H4 (cell line): ENCODE measurements at places on chromosomes 6 and 20.

DNA sequence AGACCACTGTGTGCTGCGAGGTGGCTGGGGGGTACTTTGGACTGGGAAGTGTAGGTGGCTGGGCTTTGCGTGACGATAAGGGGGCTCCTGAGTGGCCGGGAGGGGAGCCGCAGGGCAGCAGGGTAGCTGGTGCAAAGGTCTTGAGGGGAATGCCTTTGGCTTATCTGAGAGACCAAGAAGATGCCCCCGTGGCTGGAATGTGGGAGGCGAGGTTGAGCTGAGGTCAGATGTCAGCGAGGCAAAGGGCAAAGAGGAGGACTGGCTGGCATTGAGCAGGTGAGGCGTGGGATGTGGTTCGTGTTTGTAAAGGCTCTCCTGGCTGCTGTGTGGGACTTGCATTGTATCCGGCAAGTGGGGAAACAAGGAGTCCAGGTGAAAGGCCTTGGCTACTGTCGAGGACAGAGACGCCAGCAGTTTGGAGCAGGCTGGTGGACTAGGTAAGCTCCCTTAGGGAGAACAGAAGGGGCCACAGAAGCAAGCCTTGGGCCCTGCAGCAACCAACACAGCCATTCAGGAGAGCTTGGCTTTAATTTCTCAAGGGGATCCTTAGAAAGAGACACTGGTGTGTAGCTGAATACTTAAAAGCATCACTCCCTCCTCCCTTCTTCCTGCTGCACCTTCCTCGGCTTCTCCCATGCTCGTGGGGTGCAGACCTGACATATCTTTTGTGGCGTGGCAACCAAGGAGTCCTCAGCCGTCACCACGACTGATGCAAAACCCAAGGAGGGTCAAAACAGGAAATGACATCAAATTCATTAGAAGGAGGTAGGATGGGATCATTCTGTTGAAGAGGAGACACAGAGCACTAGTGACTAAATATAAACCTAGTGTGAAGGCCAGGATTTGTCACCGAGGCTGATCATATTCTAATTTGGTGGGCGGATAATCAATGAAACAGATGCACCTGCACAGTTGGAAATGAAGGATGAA is 53.5 kb upstream of the ERVFRD-1 start:
- DNase-seq = no peak

- DNase-seq = peak; percentile 82
Observed at GRCh38 chr6:33983109-33983716, 162.7 kb downstream of the GRM4 start.

DNA sequence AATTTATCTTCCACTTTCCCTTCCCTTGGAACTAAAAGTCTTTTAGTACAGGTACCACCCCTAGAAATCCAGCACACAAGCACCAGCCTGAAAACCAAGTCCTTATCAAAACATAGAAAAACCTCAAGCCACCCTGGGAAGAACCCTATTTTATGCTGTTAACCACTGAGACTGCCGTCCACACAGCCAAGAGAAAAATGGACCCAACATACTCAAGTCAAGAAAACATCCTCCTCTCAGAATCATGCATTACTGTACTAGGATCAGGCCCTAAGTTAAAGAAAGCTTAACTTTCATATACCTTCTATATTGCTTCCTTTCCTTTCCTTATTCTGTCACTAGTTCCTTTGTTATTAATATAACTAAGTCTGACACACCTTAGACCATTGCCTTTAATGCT is 16.9 kb upstream of the GOPC start:
- DNase-seq = no peak

GRCh38 chr6:100657678-100658330 is 193.1 kb upstream of the SIM1 start:
- DNase-seq = peak; percentile 10

DNA sequence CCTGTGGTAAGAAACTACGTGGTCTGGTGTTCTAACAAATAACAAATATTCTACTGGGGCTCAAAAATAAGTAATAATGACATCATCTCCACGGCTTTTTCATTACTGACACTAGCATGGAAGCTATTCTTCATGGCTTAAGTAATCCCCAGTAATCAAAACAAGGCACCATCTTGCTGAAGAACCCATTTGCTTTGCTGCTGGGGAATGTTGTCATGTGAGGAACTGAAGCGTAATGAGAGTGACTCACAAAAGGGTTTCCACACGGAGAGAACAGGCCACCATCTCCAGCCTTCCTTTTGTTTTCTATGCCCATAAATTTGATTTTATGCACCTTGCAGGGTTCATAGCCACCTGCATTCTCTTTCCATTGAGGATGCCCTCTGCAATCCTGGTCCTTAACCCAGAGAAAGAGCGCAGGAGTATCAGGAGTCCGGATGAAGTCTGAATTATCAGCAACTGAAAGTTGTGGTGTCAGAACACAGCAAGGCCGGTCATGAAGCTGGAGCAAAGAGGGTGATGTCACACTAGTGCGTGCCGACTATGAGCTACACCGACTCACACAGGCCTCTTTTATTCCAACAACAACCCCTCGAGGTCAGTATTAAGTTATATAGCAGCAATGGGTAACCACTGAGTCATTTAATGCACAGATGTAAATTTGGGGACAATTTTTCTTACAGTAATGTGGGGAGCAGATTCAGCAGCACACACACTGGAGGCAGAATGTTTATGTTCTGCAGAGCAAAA is 173.7 kb upstream of the SSTR4 start:
- DNase-seq = peak; percentile 68

GRCh38 chr6:111478064-111478476 is 4.9 kb downstream of the REV3L start:
- DNase-seq = no peak

DNA sequence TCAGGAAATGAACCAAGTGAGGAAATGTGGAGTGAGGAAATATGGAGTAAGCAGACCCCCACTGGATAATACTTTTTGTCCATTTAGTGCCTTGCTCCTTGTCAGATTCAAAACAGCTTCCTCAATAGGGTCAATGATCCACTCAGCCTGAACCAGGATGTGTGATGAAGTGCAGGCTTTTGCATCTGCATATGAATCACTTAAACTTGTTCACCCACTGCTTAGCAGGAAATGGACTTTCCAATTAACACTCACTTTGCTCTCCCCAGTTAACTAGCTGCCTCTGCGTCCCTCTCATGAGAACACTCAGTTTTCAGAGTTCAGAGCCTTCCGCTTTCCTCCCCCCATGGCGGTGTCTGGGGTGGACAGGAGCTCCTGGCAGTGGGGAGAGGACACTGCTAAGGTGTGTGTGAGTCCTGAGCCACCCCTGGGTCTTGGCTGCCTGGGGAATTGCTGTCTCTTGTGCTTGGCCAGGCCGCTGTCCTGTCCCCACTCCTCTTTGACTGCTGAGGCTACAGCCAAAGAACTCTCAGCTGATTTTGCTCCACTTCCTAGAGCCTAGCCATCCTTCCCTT is 621.8 kb downstream of the CDH26 start:
- DNase-seq = no peak

DNA sequence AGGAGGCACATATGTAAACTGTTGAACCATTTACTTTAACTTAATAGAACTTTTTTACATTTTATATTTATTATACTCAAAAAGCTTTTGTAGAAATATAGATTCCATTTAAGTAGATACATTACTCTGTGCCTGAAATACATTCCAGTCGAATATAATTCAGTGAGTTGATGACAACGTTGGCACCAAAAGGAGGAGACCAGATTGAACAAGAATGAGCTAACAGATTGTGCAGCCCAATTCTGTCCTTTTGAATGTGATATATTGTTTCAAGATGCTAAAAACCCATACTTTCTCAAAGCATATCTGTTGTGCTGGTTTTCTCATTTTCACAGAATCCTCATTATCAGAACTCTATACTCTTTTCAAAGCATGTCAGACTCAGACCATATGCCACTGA is 147.4 kb upstream of the SIM1 start:
- DNase-seq = no peak

GRCh38 chr6:136226674-136227377 is 23.3 kb downstream of the MTFR2 start:
- no peak for DNase-seq

GRCh38 chr6:146574211-146574610 is 24.6 kb upstream of the ADGB start:
- no peak for DNase-seq

DNA sequence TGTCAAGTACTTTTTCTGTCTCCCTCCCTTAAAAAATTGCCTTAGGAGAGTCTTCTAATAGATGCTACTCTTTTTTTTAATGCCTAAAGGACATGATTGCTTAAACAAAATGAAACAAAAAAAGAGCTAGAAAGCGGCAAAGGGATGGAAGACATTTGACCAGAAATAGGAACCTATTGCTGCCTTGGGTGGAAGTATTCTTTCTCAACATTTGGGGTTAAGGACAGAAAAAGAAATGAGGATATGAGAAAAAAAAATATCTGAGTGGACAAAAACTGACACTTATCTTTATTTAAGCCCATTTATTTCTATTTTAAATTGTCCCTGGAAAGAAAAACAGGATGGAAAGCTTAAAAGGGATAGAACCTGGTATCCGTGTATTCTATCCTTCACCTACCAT is 664.9 kb upstream of the CITED2 start:
- DNase-seq = no peak

DNA sequence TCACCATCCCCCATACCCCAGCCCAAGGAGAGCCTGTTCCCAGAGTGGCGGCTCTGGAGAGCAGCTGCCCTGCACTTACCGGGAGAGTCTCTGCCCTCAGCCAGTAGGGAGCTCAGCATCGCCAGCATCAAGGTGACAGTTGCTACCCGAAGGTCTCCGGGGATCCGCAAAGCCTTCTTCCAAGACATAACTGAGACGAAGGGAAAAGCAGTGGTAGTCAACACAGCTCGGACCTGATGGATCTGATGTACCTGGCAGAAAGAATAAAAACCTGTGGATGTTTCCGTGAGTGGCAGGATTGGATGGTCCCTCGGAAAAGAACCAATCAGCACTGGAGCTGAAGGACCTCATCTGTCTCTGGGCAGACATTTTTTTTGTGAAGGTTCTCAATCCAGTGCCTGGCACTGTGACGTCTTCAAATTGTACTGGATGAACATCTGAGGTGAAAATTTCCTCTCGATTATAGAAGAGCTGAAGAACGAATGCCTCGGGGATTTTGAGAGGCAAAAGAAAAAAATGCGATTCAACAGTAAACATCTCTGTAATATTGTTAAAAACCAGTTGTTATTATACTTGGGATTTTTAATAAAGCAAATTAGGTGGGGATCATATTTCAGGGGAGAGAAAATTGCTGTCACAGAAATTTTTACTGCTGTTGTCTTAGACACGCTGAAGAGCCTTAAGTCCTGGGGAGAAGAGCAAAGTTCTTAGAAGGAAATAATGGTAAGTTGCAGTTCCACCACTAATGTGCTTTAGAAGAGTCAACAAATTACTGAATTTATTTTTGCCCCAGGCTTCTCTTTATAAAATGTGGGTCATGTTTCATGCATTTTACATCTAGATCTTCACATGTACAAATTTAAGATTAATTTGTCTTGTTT is at the start of gene HLA-DQB1:
TSS of gene HLA-DQB1 (minus strand) at position 238 of the 881 bp plus-strand sequence. CDS start at position 188, 50 bp downstream.
- DNase-seq = no peak

GRCh38 chr20:24871480-24872213 is 77.4 kb upstream of the CST7 start:
- DNase-seq = no peak

GRCh38 chr6:79494841-79495240 is 42.4 kb downstream of the LCA5 start:
- DNase-seq = no peak
